ENCODE measurements at places on chromosomes 7 and 10.

- no peak overlapping the region for H3K4me3 ChIP-seq
- H3K36me3 ChIP-seq: no peaks in the 10 kb centered on the region
- H3K27me3 ChIP-seq: no peaks in the 10 kb centered on the region
- H3K27ac ChIP-seq: no peak overlapping the region
Measured at GRCh38 chr10:30384701-30385201, 35.7 kb upstream of the MTPAP start.

DNA sequence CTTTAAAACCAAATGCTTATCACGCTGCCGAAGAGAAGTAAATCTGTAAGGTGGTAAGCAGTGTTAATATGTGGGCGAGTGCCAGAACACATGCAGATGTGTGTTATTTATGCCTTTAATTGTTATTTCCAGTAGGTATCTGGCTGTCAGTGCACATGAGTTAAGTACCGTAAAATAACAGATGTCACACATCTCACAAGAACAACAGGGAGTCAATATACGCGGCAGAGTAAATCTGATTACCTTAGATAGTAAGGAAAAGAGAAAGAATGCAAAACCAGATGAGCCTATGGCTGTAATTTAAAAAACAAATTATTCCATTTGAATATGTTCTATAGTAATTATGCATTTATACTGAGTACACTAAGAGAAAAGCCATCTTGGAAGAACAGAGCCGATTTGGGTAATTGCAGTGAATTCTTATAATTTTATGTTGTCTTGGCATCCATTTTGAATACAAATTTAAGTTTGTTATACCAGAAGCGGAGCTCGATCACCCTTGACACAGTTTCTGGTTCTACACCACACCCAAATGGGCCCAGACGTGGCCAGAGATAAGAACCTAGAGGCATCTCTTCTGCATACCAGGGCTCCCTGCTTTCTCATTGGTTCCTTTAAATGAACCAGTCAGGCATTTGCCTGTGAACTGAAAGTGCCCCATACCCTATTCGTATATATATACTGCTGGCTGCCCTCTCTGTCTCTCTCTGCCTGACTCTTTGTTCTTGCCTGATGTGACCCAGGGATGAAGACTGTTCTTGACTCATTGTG lies 34.8 kb downstream of the DNAJB9 start:
- no peak for DNase-seq
- H3K27ac ChIP-seq: no peak overlapping the region
- H3K4me1 ChIP-seq: no peaks in the 10 kb centered on the region
- H3K36me3 ChIP-seq: no peaks in the 10 kb centered on the region
- no peak overlapping the region for H3K4me3 ChIP-seq

GRCh38 chr10:43845121-43845520 lies 196.4 kb upstream of the ZNF32 start:
- H3K27ac ChIP-seq: no peak overlapping the region
- no peak for DNase-seq
- no peaks in the 10 kb centered on the region for H3K27me3 ChIP-seq
- H3K4me1 ChIP-seq: no peaks in the 10 kb centered on the region
- no peak overlapping the region for H3K4me3 ChIP-seq

- H3K27ac ChIP-seq: no peak overlapping the region
- H3K27me3 ChIP-seq: no peaks in the 10 kb centered on the region
- no peaks in the 10 kb centered on the region for H3K36me3 ChIP-seq
- DNase-seq: no peak
- H3K4me3 ChIP-seq: no peak overlapping the region
Measured at GRCh38 chr7:111528331-111528730, 34.0 kb downstream of the IMMP2L start.
